Epithelial cell of esophagus (primary cell): ENCODE measurements at places on chromosomes 5 and 9.
A peak's percentile ranks its signal among the peaks of the same experiment; 100 is the strongest.

- no peak for DNase-seq
Observed at GRCh38 chr5:76230711-76231285, 147.6 kb downstream of the SV2C start.

GRCh38 chr5:124297826-124298225, 448.6 kb downstream of the ZNF608 start:
- no peak for DNase-seq

GRCh38 chr5:127011153-127011552, 19.2 kb downstream of the MARCHF3 start:
- peak; percentile 88 for DNase-seq

DNA sequence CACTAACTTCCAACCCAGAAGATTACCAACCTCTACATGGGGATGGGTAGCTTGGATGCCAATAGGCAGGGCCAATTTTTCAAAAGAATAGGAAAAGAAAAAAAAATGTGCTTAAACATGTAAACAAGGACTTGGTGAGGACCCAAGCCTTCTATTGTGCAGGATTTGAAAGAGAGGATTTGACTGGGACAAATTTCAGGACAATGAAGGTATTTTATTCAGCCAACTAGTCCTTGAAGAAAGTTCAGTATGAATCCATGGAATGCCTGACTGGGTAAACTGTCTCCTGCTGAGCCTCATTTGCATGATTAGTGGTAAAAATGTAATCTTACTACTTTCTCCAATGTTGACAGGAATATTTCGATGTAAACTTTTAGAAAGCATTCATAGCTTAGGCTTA, 192.5 kb upstream of the RORB start:
- no peak for DNase-seq

- no peak for DNase-seq
Observed at GRCh38 chr5:88827997-88828396, 55.0 kb downstream of the MEF2C start.

DNA sequence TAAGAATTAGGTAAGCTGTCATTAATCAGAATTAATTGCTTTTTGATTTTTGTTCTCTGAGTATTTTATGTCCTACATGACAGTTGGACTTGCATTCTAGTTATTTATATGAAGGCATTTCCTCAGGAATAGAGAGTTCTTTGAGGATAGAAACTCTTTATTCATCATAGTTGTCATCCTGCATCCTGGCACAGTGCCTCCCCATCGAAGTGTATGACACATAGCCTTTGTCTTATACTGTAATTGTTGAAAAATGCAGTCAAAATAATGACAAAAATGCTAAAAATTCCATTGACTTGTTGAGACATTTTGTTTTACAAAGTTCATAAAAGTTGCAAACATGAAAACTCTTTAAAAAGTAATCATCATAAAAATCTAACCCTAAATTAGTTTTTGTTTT, 36.5 kb downstream of the CFAP95 start:
- peak; percentile 63 for DNase-seq

GRCh38 chr9:125355601-125356000, 94.0 kb downstream of the GAPVD1 start:
- no peak for DNase-seq

GRCh38 chr9:11868795-11869194, 824.4 kb upstream of the TYRP1 start:
- DNase-seq: no peak

GRCh38 chr5:52457810-52458209, 329.9 kb upstream of the ITGA1 start:
- no peak for DNase-seq

GRCh38 chr5:177040814-177041420, 18.4 kb downstream of the ZNF346 start:
- DNase-seq: peak; percentile 42

DNA sequence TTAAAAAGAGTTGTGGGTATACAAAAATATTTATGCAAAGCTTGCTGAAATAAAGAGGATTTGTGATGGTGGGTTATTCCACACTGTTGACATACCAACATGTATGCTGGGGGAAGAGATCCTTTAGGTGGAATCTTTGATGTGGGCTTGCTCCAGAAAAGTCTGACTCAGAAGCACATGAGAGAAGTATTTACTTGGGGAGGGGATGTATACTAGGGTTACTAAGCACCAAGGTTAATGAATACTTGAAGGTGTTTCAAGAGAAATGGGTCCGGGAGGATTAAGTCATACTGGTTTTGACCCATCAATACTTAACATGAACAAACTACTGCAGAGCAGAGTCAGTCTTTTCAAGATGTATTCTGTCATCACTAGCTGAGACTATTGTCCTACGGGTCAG, 316.4 kb upstream of the GRIN3A start:
- DNase-seq: no peak

DNA sequence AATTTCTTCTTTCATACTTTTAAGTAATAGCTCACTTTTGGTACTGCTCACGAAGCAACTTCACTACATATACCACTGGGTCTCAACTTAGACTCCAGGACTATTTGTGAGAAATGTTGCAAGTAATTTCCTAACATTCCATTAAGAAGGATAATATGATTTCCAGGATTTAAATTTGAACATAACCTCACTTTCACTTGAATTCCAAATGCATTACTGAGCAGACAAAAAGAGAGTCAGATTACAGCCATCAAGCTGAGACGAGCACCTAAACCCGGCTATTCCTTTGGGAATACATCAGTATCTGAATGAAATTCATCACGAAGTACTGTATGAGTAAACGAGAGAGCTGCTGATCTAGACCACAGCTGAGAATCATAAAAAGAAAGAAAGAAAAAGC, 47.3 kb downstream of the LIFR start:
- peak; percentile 58 for DNase-seq

- DNase-seq: peak; percentile 26
Observed at GRCh38 chr9:91035825-91036208, 234.2 kb downstream of the SYK start.

- DNase-seq: peak; percentile 6
Observed at GRCh38 chr5:26329562-26330189, 708.7 kb downstream of the CDH9 start.

- no peak for DNase-seq
Observed at GRCh38 chr5:79850316-79850822, 140.7 kb downstream of the MTX3 start.

DNA sequence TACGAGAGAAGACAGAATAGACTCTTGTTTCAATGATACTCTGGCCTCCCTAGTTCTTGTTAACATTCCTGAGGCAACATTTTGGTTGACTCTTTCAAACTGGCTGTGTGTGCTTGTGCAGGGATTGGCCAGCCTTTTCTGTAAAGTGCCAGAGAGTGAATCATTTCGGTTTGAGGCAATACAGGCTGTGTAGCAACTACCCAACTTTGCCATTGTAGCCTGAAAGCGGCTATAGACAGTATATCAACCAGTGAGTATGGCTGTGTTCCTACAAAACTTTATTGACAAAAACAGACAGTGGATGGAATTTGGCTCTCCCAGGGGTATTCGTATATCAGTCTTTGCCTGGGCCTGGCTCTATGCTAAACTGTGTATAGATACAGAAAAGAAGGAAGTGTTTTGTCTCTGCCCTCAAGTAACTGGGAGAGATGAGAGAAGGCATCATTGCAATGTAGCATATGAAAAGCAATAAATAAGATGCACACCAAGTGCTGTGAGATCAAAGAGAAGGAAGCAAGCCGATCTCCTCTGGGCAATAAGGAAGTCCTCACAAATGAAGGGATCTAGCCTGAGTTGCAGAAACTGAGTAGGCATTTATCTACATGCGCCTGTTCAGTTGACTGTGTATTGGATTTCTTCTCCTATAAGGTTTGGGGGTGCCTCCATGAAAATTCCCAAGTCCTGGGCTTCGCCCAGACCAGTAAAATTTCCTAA, 568.0 kb upstream of the KLF4 start:
- peak; percentile 97 for DNase-seq

GRCh38 chr5:115409094-115409493, 112.6 kb upstream of the CCDC112 start:
- DNase-seq: no peak

GRCh38 chr5:77280036-77280435, 69.6 kb downstream of the PDE8B start:
- no peak for DNase-seq

- DNase-seq: no peak
Observed at GRCh38 chr9:91048749-91049148, 247.1 kb downstream of the SYK start.

DNA sequence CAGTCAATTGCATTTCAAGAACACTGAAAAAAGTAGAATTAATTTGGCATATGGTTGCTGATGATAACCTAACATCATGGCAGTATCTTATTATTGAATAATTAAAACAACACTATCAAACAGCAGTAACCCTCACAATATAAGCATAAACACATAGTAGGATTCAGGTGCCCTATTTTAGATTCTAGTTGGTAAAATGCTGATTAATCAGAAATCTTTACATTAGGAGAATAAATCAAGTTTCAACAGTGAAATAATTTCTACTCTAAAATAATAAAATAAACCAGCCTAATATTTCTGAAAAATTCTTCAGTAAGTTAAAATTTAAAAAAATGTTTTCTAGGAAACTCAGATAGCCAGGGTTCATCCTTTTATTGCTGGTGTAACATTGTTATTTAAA, 76.4 kb upstream of the NUDT12 start:
- DNase-seq: no peak

- DNase-seq: no peak
Observed at GRCh38 chr5:56069652-56070226, 75.0 kb upstream of the IL6ST start.

GRCh38 chr5:136374638-136375037, 9.3 kb upstream of the TRPC7 start:
- DNase-seq: no peak

GRCh38 chr5:179769271-179769670, 24.5 kb upstream of the LTC4S start:
- no peak for DNase-seq

GRCh38 chr9:5892456-5893133, 1.9 kb downstream of the MLANA start:
- peak; percentile 38 for DNase-seq
